ENCODE measurements at places on chromosomes 7 and 10.

- DNase-seq: no peak
These were observed 65.2 kb downstream of the CREB3L2 start for GRCh38 chr7:137936509-137937201.

- no peak for DNase-seq
These were observed 160.6 kb downstream of the SEC23IP start for GRCh38 chr10:120052964-120053702.

GRCh38 chr7:2110610-2111396 is 121.9 kb downstream of the MAD1L1 start:
- DNase-seq: no peak

DNA sequence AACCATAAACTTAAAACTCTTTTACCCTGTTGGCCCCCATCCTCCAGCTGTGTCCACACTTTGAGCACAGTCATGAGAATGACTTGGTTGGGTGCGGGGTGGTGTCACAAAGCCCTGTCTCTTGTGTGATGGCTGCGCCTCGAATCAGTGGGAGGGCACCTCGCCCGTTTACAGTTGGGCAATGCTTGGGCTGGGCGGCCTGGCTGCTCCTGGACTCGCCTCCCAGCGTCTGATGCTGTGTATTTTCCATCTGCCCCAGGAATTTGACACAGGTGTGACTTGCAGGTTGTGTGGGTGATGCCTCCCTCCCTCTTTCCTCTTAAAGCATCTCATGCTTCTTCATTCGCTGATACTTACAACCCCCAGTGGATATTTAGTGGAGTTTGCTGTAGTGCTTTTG is 33.7 kb downstream of the CHST12 start:
- DNase-seq: no peak

GRCh38 chr10:73159038-73159648 is 8.7 kb downstream of the ECD start:
- DNase-seq: peak; percentile 83

- no peak for DNase-seq
These were observed 11.4 kb upstream of the REPIN1 start for GRCh38 chr7:150357270-150357669.

DNA sequence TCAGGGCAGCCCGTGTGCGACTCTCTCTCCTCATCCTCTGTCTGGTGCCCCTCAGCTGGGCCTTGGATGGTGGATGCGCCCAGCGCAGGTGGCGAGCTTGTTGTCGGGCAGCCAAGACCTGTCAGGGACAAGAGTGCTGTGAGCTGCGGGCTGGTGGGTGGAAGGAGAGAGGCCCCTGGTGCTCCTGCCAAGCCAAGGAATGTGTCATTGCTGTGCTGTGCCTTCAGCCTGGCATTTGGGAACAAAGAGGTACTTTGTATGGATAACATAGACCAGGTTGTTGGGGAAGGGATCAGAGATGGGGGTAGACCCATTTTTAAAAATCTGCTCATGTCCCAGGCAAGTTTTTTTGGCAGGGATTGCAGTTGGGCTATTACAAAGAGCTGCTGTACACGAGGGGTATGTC is 120.9 kb downstream of the PKD1L1 start:
- no peak for DNase-seq

GRCh38 chr10:121698902-121699301 is 100.7 kb upstream of the FGFR2 start:
- no peak for DNase-seq

- DNase-seq: no peak
These were observed 6.0 kb upstream of the SHH start for GRCh38 chr7:155818154-155818819.

DNA sequence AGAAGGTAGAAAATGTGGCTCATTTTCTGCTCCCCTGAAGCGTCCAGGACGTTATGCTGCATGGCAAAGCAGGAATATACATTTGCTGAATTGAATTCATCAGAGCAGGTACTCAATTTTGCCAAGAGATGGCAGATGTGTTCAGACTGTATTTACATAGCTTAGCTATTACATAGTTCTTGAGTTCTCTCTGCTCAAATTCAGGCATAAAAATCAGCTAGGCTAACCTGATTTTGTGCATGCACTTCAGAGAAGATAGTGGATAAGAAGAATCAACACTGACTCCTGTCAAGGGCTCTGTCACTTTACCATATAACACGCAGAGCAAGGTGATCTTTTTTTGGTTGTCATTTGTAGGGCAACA is 209.2 kb upstream of the FAM3C start:
- DNase-seq: peak; percentile 29

DNA sequence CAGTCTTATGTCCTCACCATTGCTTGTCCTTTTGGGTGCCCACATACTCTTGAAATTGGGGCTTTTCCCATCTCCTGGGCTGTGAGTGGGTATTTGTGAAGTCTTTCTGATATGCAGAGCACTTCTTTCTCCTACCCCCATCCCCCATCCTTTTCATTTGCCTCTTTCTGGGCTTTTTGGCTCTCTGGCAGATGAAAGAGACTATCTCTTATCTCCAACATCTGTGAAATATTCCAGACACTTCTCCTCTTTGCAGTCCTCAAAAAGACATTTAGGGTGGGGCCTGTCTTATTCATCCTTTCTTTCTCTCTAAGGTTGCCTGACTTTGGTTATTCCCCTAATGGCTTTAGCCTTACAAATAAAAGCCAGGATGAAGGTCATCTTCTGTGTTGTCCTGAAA is 462.2 kb upstream of the MKI67 start:
- DNase-seq: no peak

Data from OCI-M1 (cell line).